Activated CD4-positive, alpha-beta T cell treated with anti-CD3 and anti-CD28 coated beads for 1 hour (primary cell): ENCODE measurements at places on chromosomes 6 and 20.

GRCh38 chr20:57705127-57705899 is 4.5 kb downstream of the PMEPA1 start:
- no peak for DNase-seq

GRCh38 chr6:67199425-67199824 is 1435.7 kb upstream of the ADGRB3 start:
- DNase-seq: no peak

DNA sequence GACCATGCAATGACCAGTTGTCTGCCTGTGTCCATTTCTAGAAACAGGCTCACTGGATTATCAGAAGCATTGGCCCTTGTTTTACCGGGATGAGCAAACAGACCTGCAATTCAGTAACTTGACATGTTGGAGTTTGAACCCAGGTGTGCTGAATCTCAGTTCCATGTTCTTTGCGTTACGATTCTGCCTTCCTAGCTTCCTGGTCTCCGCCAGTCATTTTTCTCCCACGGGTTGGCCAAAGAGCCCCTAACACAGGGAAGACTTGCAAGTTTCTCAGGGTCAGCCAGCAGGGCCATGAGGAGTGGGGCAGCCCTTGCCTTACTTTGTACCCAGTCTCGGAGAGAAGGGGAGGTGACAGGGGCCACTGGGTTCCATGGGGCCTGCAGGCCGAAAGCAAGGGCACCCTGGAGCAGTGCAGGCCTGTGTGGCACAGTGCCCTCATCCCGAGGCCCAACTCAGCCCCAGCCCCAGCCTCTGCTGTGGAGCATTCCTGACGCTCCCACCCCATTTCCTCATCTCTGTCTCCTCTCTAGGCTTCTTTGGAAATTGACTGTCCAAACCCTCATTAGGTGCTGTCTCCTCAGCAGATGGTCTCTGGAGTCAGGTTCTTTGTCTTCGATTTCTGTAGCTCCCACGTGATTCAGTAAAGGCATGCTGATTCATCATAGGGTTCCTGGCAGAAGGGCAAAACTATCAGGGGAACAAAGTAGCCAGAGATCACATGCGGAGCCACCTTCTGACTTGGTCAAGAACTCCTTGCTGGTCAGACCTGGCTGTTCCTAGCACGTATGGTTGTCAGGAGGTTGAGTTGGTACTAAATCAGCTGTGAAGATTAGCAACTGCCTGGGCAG is 23.6 kb downstream of the CDS2 start:
- no peak for DNase-seq

DNA sequence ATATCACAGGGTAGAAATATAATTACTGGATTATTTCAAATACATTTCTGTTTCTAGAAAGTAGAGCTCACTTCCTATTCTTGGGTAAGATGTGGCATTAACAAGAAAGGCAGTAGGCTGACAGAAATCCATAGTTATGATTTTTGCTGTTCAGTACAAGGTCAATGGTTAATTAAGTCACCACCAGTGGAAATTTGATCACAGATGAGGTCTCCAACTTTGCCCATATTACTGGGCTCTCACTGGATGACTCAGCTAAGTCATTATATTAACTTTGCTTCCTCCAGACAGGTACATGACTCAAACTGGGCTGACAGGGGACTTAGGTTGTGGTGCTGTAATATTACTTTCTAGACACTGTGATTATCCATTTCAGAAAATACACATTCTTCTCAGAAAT is 212.4 kb downstream of the GRIK2 start:
- DNase-seq: no peak

DNA sequence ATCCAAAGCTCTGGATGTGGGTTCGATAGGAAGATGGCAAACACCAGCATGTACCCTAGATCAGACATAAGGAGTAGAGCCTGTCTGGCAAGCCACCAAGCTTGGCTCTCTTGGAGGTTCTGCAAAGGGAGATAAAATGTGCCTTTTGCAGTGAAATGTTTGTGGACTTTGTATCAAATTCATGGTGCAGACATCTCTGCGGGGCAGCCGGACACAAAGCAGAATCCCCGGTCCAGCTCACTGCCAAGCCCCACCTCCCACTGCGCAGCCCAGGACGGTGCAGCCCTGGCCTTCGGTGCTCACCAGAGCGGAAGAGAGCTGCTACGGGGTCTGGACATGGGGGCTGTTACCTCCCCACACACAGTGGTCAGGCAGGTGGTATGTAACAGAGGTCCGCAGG is 333.6 kb upstream of the JARID2 start:
- no peak for DNase-seq

DNA sequence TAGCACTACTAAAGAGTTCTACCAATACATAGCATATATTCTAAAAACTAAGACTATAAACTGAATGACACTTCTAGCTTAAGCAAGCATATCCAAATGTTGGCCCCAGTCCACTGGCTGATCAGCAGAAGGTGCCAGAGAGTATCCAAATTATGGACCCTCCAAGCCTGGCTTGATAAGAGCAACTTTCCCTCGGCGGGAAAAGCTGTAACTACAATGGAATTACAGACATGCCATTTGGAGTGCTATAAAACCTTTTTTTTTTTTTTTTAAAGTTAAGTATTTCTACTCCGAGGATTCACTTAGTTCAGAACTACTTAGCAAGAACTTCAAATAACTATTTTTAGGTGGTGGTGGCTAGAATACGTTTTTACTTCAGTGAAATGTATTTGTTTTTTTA is 94.6 kb downstream of the EPB41L2 start:
- DNase-seq: no peak

DNA sequence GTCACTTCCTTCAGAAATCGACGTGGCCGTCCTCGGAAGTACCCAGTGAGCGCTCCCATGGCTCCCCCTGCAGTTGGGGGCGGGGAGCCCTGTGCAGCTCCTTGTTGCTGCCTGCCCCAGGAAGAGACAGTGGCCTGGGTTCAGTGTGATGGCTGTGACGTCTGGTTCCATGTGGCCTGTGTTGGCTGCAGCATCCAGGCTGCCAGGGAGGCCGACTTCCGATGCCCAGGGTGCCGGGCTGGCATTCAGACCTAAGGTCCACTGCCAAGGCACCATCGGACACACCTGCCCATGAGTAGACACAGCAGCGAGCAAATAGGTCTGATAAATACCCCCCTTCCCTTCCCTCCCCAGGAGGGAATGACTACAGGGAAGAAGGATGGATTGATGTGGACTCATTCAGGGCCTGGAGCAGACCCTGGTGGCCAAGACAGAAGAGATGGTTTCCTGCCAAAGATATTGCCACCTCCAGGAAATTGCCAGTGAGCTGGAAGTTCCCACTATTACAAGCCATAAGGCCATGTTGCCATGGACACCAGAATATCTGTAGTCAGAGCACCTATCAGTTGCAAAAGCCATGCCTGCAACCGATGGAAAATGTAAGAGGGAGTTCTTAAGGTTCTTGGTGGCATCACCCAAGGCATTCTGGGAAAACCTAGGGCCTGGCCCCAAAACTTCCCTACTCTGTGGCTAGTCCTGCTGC is 4.2 kb downstream of the TCF19 start:
- no peak for DNase-seq

DNA sequence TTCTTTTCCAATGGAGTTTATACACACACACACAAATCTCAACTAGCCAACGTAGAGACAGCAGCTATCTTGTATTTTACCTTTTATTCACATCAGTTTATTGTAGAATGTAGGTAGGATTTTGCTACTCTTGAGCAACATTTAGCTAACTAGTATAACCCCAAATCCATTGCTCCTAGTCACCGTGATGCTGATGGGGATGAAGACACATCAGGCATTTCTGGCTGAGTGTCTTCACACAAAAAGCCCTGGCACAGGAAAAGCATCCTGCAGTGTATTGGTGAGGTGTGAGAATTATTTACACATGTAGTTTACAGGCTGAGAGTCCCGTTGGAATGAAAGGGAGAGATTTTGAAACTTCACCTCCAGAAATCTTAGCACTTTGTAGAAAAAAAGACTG is 65.9 kb upstream of the FBXL4 start:
- DNase-seq: no peak

GRCh38 chr6:142408409-142408808 is 106.6 kb downstream of the ADGRG6 start:
- DNase-seq: no peak

- DNase-seq: no peak
Measured at GRCh38 chr20:3510110-3510509, 39.3 kb downstream of the ATRN start.

DNA sequence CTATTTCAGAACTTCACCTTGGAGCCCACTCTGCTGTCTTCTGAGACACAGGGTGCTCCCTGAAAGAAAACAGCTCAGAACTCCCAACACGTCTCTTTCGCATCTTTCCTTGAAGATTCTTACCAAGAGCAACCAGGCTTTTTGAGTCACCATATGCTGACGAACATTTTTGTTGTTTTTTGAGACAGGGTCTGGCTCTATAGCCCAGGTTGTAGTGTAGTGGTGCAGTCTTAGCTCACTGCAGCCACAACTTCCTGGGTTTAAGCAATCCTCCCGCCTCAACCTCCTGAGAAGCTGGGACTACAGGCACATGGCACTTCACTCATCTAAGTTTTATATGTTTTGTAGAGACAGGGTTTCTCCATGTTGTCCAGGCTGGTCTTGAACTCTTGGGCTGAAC is 68.5 kb downstream of the TRMT11 start:
- no peak for DNase-seq

- no peak for DNase-seq
Measured at GRCh38 chr20:63744574-63745423, 5.2 kb downstream of the SLC2A4RG start.

GRCh38 chr6:89916136-89916920 is 22.1 kb downstream of the GJA10 start:
- no peak for DNase-seq

DNA sequence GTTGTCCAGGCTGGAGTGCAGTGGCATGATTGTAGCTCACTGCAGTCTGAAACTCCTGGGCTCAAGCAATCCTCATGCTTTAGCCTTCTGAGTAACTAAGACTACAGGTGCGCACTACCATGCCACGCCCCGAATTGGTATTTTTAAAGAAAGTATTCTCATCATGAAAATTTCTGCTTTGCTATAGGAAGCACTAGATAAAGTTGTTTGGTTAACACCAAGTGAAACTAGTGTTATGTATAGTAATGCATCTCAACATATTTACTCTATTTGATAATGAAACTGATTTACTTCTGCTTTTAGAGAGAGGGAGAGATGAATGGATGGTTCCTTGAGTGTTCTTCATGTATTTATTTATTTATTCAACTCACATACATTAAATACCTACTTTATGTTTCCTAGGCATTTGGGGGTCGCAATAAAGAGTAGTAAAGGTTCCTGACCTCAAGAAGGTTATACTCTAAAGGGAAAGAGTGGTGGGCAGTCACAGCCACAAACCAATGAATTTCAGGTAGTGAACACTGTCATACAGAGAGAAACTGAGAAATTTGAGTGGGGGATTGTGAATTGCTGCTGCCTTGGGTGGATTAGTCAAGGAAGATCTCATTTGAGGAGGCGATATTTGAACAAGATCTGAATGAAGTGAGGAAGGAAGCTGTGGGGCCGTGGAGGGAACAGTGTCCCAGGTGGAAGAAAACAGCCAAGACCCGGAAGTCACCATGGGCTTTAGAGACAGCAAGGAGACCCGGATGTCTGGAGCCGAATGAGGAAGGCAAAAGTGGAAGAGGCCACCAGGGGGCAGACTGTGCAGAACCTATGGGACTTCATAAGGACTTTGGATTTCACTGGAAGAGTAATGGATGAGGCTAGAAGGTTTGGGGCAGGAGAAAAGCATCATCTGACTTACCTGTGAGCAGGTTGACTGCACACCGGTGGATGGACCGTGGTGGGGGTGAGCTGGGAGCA is 185.6 kb downstream of the TSHZ2 start:
- no peak for DNase-seq

DNA sequence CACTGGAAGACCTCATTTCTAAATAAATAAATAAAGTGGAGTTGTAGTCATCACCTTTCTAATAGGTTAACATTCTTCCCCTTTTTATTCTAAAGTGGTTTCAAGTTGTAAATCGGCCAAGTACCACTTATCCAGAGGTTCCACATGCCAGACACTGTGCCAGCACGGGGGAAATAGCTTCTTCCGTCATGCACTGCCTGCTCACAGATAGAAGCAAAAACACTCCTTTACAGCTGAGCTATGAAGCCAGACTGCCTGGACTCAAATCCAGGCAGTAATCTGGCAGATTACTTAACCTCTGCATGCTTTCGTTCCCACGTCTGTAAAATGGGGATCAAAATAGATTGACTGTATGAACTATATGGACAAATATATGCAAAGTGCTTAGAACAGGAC is 17.2 kb upstream of the SCML4 start:
- no peak for DNase-seq

DNA sequence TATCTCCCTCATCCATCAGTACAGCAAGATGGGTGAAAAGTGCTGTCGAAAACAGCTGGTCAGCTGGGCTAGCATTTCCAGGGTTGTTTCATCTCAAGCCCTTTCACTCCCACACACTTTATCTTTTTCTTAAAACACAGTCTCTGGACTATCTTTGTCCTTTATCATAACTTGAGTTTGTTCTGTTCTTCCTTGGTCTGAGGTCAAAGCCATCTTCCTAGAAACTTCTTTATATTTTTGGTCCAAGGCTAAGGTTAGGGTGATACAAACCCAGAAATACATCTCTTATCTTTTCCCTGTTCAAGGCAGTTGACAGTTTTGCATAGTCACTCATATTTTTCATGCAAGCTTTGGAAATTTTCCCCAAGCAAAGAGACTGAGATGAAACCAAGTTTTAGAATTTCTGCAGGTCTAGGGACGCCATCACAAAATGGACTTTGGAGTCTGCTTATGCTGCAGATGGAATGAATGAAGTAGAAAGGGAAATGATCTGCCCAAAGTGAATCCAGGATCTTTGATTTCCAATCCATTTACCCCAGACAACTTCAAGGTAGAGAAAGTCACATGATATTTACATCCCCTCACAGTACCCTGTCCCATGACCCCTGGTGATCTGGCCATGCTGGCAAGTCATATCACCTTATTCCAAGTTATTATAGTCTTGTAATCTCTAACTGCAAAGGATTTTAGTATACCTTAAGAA is 297.0 kb downstream of the ZNF217 start:
- DNase-seq: no peak

DNA sequence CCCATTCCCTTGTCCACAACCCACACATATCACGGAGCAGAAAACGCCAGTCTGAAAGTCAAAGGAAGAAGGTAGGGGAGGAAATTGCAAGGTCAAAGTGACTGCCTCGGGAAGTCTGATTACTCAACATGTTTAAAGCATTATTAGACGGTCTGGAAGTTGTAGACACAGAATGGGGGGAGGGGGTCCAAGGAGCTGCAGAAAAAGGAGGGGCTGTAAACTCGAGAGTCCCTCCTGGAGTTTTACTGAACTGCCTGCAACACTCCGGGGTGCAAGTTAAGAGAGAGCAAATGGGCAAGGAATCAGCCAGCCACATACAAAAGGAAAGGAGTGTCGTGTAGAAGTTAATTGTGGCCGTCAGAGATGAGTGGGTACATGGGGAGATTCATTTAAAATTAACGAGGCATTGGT is 417.7 kb upstream of the JARID2 start:
- no peak for DNase-seq

- DNase-seq: no peak
Measured at GRCh38 chr6:132219901-132220300, 181.4 kb downstream of the MOXD1 start.

GRCh38 chr6:29295181-29295585 is 6.3 kb upstream of the OR14J1 start:
- no peak for DNase-seq

- no peak for DNase-seq
Measured at GRCh38 chr6:46419576-46420002, 71.7 kb downstream of the RCAN2 start.
